ENCODE measurements at places on chromosomes 2 and 18. TPM values are rescaled to one million over a fixed set of nuclear protein-coding genes. Genes with fewer than 3 reads are reported as not detected.

GRCh38 chr2:24793761-24794435 is 673 bp downstream of the CENPO start:
- peak overlapping the region; percentile 94 for H3K4me3 ChIP-seq
- DNase-seq = peak; percentile 35
- no peaks in the 10 kb centered on the region for H3K36me3 ChIP-seq
- no peaks in the 10 kb centered on the region for H3K27me3 ChIP-seq

- H3K4me1 ChIP-seq = peaks cover 6% of the 10 kb centered on the region
- peak overlapping the region; percentile 7 for H3K27ac ChIP-seq
- peak; percentile 31 for DNase-seq
- H3K27me3 ChIP-seq = no peaks in the 10 kb centered on the region
- H3K36me3 ChIP-seq = no peaks in the 10 kb centered on the region
These were observed 103.0 kb upstream of the STK17B start for GRCh38 chr2:196274387-196274809.

DNA sequence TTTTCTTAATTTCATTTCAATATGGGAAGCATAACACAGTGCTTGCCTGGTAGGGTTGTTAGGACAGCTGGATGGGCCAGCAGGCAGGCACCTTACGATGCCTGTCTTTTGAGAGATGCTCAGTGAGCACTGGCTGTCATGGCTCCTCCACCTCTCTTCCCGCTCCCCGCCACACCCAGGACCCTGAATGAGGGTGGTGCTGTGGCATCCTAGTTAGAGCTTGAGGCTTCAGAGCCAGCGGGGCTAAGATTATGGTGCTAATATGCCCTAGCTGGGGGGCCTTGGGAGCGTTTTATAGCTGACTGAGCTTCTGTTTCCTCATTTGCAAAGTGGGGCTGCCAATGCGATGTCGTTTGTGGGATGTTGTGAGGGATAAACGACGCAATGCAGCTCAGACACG is 37.7 kb downstream of the ASB1 start:
- no peak for DNase-seq
- no peaks in the 10 kb centered on the region for H3K36me3 ChIP-seq
- H3K27ac ChIP-seq = no peak overlapping the region
- H3K4me1 ChIP-seq = no peaks in the 10 kb centered on the region
- H3K4me3 ChIP-seq = no peak overlapping the region

GRCh38 chr18:74139411-74139810 is 8.2 kb downstream of the FBXO15 start:
- no peak overlapping the region for H3K27ac ChIP-seq
- no peak overlapping the region for H3K4me3 ChIP-seq
- no peaks in the 10 kb centered on the region for H3K27me3 ChIP-seq
- no peak for DNase-seq
- H3K4me1 ChIP-seq = no peaks in the 10 kb centered on the region

DNA sequence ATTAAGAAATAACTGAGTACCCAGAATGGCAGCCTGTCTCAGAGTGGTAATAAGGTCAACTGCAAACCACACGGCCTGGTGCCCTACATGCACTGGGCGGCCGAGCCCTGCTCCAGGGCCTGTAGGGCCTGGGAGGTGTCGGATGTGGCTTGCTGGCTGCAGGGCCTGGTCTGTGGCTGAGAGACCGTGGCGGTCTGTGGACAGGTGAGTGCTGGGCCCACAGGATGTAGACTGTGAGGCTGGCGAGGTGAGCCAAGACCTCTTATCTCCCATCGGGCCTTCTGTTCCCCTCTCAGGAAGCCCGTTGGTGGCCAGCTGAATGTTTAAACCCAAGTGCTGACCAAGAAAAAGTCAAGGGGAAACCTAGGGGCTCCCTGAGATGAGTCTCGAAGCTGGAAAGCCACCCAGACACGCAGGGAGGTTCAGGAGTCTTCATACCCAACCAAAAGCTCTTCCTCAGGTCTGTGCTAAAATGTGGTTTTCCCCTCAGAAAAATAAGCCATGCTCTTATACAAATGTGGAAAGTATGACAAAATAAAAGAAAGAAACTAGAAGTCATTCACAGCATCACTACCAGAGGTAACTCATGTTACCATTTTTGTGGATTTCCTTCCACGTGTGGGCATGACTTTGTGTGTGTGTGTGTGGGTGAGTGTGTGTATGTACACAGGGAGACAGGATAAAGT is 47.7 kb upstream of the CTDP1 start:
- H3K27me3 ChIP-seq = no peaks in the 10 kb centered on the region
- no peak overlapping the region for H3K27ac ChIP-seq
- no peak for DNase-seq

DNA sequence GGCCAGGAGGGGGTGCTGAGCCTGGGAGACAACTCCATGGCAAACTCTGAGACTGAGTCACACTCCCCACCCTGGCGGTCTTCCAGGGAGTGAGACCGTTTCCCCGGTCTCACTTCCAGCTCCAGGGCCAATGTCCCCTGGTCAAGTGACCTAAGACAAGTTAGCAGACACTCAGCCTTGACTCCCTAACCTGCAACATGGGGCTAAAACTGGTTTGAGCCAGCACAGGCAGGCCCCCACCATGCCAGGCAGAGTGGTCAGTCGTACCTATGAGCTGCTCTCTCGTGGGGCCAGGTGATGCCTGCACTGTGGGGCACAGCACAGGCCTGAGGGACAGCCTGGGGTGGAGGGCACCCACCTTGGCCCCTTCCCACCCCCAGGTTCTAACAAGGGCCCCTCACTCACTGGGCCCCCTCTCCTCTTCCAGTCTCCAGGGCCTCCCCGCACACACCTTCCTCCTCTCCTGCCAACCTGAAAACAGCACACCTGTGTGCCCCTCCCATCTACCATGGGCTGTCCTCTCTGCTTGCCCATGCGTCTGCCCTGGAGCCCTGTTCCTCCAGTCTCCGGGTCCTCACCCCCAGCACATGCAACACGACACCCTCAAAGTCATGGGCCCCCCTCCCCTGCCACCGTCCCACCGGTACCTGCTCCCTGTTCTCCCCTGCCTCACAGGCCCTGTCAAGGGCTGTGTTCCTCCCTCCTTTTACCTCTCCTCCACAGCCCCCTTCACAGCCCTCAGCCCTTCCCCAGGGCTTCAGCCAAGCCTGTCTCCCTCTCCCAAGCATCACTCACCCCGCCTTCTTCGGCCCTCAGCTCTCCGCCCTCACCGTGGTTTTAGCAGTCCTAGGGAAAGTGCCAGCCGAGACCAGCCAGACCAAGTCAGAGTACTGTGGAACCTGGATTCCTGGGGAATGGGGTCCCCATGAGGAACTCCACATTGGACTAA is 1.6 kb downstream of the GPR17 start:
- DNase-seq = no peak
- no peaks in the 10 kb centered on the region for H3K27me3 ChIP-seq
- H3K4me3 ChIP-seq = no peak overlapping the region
- H3K27ac ChIP-seq = no peak overlapping the region

- H3K4me3 ChIP-seq = peak overlapping the region; percentile 71
- no peaks in the 10 kb centered on the region for H3K27me3 ChIP-seq
- H3K4me1 ChIP-seq = peaks cover 4% of the 10 kb centered on the region
- peak; percentile 68 for DNase-seq
- H3K27ac ChIP-seq = peak overlapping the region; percentile 84
- no peaks in the 10 kb centered on the region for H3K36me3 ChIP-seq
These were observed 188.1 kb downstream of the ZEB2 start for GRCh38 chr2:144331674-144332355.

DNA sequence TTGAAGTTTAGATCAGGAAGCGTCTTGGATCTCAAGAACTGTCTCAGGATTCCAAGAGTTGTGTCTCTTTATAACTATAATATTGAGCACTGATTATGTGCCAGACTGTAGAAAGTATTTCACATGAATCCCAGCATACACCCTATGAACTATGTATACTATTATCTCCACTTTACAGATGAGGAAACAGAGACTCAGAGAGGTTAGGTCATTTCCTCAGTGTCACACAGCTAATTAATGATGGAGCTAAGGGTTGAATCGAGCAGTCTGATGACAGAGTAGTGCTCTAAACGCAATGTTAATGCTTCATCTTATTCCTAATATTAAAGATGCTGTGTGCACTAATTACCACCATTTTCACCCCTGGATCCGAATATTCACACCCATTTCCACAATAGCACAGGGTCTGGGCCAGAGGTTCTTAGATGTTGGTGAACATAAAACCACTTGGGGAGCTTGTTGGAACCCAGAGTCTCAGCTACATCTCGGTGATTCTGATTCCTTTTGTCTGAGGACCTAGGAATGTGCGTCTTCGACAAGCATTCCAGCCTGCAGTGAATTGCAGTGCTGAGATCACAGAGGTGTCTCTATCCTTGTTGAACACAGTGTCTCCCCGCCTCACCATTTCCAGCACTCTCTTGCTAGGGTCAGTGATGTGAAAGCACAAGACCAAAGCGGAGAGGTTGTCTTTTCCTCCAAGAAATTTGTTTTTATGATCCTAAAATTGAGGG is 213.8 kb downstream of the SP3 start:
- H3K27me3 ChIP-seq = no peaks in the 10 kb centered on the region
- H3K4me1 ChIP-seq = no peaks in the 10 kb centered on the region
- H3K36me3 ChIP-seq = no peaks in the 10 kb centered on the region
- H3K4me3 ChIP-seq = no peak overlapping the region
- H3K27ac ChIP-seq = no peak overlapping the region

Gene NOSTRIN
- 29.0 TPM for total RNA-seq

Gene VWA3B
- 3.2 TPM for total RNA-seq
